ENCODE measurements at places on chromosomes 1 and 21.

DNA sequence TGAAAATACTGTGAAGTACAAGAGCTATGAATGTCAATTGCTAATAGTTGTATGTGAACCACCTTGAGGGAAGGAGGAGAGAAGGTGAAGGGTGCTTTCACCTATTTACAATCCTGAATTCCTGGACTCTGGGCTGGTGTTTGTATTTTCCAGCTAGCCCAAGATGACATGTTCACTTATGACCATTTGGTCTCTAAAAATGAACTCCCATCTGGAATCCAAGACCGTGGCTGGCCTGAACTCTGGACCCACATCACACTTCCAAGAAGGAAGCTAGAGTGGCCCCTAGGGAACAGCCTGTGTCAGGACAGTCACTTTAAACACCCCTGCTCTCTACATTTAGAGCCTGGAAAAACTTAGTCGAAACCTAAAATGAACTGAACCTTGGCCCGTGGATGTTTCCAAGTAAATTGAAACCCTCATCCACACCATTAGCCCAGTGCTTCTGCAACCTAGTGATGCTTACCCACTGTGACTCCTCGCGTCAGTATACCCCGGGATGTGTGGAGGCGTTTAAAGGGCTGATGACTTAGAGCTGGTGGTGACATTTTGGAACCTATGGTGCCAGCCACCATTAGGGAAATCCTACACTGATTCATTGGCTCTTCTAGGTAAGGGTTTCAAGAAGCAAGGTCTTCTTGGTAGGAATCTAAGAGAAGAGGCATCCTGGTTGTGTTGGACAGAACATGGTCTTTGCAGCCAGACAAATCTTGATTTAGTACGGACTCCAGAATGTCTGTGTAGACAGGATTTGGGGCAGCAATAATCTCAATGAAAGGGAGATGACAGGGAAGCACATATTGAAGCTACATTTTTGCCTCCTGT lies 171.5 kb upstream of the IRF2BP2 start:
- DNase-seq: no peak

GRCh38 chr1:17014671-17015567 lies 3.2 kb upstream of the ATP13A2 start:
- DNase-seq: no peak

DNA sequence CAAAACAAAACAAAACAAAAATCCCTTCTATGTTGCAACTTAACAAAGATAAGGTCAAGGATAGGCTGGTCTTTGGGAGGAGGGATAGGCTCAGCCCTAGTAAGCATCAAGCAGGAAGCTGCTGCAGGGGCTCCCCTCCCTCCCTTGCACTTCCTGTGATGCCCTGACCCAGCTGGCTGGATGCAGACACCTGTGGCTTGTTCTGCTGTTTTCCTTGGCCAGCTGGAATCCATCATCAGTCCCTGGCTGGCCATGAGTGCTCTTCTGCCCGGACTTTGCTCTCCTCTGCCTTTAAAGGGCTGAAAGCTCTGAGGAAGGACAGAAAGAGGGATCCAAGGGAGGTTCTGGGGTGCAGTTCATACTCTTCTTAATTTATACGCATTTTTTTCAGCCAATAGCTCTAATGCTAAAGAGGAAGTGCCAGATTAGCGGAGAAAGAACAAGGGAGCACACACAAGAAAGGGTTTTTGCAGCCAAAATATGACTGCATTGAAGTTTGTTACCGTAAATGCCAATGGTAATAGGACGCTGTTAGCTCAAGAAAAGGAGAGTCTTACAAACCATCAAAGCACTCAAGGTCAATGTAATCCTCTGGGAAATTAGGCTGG lies 19.9 kb upstream of the UBE2U start:
- DNase-seq: peak; percentile 90

DNA sequence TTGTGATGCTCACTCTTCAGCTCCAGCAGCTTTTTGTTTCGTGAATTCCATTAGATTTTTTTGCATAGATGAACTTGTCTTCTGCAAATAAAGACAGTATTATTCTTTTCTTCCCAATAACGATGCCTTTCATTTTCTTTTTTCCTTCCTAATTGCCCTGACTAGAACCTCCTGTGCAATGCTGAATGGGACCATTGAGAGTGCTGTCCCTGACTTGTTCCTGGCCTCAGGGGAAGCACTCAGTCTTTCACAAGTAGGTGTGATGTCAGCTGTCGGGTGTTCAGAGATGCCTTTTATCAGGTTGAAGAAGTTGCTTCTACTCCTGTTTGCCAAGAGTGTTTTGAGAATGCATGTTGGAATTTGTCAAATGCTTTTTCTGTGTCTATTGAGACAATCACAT lies 64.3 kb upstream of the ADARB1 start:
- no peak for DNase-seq

DNA sequence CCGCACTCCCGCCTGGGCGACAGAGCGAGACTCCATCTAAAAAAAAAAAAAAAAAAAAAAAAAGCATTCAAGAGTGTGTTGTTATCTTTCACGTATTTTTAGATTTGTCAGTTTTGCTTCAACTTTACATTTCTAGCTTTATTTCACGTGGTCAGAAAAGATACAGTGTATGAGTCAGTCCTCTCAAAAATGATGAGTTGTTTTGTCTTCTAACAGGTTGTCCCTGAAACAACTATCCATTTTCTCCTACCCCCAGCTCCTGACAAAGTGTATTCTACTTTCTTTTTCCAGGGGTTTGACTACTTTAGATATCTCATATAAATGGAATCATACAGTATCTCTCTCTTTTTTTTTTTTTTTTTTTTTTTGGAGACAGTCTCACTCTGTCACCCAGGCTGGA lies 5.5 kb upstream of the ZNF695 start:
- no peak for DNase-seq

- no peak for DNase-seq
Measured at GRCh38 chr1:2194319-2194897, at the start of gene FAAP20. TSS of gene FAAP20 (minus strand) at chr1:2194772. CDS start at chr1:2194749, 23 bp downstream.

DNA sequence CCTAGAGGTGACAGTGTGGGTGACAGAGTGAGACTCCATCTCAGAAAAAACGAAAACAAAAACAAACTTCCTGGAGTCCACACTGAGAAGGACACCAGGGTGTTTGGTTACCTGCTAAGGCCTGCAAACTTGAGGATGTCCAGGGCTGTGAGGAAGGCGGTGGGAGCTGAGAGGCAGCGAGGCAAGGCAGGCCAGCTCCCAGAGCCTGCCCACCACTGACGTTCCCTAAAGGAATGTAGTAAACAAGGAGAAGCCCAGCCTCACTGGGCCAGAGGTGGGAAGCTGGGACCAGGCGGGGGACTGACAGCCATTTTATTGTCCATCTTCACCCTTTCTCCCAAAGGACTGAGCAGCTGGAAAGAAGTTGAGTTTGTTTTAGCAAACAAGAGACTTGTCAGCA lies 24.1 kb downstream of the SHISA4 start:
- DNase-seq: no peak

DNA sequence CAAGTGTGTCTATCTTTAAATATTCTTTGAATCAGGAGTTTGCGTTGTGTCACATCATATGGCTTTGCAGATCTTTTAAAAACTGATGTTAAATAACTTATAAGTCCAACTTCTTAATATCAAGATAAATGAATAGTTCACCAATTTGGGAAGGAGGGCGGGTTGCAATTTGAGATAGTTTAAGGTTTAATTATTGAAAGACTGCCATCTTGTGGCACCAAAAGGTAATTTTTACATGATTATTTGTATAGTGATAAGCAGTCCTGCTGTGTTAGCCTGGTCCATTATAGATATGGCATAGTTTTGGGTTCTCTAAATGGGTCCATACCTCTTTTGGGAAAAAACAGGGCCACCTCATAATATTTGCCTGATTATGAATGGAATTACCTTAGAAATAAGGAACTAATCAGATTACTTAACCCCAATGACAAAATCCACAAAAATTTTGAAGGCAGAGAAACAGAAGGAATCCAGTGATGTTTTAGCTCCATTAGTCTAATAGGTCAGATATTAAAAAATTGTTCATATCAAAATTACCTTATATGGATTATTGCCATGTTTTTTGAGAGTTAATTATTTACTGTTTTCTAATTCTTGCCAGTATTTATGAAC lies 64.3 kb downstream of the PRKAA2 start:
- peak; percentile 78 for DNase-seq

- no peak for DNase-seq
Measured at GRCh38 chr21:16767201-16767600, 745.6 kb upstream of the CXADR start.

- DNase-seq: no peak
Measured at GRCh38 chr1:204641936-204642335, 43.6 kb downstream of the LRRN2 start.

DNA sequence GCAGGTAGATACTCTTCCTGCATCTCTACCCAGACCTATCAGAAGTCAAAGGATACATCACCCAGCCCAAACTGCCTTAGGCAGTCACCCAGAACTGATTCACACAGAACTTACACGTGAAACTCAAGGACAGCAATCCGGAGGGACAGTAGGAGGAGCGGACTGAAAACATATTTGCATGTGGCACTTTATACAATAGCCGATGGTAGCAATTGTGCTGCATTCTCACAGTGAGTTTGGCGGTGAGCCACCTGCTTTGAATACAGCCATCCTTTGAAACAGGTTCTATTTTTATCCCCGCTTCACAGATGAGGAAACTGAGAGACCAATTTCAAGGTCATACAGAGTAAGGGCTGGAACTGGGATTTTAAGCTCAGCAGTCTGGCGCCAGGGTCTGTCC lies 69.5 kb downstream of the EDEM3 start:
- no peak for DNase-seq

DNA sequence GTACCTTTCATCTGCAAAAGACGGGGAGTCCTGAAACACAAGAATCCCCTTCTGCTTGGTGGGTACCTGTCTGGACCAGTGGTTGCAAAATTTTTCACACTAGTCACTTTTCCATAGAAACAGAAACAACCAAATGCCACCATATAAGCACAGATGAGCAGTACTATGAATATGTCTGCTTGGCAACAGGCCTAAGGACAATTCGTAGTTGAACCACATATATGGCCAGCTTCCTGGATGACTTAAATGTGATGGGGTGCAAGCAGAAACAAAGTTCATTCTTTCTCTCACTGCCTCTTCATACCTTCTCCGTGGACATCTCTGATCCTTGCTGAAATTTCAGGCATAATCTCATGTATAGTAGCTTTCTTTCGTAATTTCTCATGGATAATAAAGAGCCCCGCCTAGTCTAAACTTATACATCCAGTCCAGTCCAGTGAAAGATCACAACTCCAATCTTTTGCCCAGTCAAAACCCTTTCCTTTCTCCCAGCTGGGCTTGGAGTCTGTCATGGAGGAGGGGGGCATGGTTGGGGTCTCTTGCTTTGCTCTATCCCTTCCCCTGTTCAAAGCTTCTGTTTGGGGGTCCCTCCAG lies 7.0 kb downstream of the FCAMR start:
- DNase-seq: no peak

- DNase-seq: no peak
Measured at GRCh38 chr1:31955917-31956736, 18.0 kb upstream of the PTP4A2 start.

- DNase-seq: no peak
Measured at GRCh38 chr1:63274371-63274770, 48.0 kb upstream of the FOXD3 start.

DNA sequence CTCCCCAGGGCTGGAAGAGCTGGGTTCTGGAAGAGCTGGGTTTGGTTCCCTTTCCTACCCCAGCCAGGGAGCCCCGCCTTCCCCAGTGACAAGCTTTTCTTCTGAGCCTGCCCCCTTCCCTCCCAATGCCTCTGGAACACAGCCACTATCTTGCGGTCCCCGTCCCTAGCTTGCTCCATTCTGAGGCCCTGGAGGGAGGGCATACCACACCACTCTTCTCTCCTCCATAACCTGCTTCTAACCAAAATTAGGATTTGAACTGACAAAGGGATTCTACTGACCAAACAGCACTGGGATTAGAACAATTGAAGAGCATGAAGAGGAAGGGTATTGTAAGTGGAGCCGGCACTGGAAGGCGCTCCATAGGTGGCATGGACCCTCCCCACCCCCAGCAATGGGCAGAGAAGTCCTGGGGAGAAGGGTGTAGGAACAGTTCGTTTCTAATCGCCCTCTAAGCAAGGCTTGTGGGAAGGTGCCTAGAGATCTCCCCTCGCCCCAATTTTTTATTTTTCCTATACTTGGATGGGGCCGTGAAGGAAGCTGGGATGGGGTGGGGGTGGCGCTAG lies 690 bp downstream of the C1orf216 start:
- DNase-seq: no peak

- no peak for DNase-seq
Measured at GRCh38 chr1:233960386-233960785, 55.9 kb downstream of the SLC35F3 start.

GRCh38 chr1:51301152-51301843 lies 29.1 kb downstream of the TTC39A start:
- no peak for DNase-seq

- DNase-seq: peak; percentile 16
Measured at GRCh38 chr21:43211760-43212115, 42.9 kb downstream of the CRYAA start.

- DNase-seq: no peak
Measured at GRCh38 chr1:175580841-175581240, 162.6 kb downstream of the TNR start.

GRCh38 chr1:50493710-50494109 lies 70.5 kb upstream of the DMRTA2 start:
- DNase-seq: peak; percentile 42

- no peak for DNase-seq
Measured at GRCh38 chr1:170426596-170426995, 105.4 kb upstream of the GORAB start.

DNA sequence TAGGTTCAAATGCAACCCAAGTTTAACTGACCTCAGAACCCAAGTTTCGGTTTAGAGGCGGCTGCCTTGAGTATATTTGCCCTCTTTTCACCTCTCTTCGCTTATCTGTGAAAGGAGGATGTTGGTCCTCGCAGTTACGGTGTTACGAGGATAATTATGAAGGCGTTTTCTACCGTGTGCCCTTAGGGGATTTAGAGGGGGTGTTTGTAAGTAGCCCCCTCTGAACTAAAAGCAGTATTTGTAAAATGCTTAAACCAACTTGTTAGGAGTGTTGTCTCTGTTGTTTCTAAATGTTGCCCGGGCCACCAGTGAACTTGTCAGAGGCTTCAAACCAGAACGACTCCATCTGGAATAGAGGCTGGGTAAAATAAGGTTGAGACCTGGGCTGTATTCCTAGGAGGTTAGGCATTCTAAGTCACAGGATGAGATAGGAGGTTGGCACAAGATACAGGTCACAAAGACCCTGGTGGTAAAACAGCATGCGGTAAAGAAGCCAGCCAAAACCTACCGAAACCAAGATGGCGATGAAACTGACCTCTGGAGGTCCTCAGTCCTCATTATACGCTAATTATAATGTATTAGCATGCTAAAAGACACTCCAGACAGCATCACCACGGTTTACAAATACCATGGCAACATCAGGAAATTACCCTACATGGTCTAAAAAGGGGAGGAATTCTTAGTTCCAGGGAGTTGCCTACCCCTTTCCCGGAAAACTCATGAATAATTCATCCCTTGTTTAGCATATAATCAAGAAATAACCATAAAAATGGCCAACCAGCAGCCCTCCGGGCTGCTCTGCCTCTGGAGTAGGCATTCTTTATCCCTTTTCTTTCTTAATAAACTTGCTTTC lies 1.0 kb upstream of the PSRC1 start:
- DNase-seq: no peak

- DNase-seq: no peak
Measured at GRCh38 chr1:75559800-75560199, 51.1 kb downstream of the SLC44A5 start.
